ENCODE measurements at places on chromosomes 6 and 20.

DNA sequence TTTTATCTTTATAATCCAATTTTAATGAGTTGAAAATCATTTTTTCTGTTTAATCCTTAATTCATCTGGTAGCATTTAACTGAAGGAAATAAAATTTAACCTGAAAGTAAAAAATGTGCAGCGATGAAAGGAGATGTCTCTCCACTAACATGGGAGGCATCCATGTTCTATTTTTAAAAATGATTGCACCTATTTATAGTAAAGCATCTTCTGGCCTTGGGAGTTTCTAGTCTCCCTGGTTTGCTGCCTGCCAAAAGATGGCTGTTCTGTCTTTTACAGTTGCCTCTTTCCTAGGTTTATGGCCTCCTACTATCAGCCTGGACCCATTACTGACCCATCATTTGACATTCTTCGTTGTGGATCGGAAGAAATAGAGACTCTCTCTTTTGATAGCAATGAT, 143.0 kb downstream of the B3GAT2 start:
- DNase-seq, result no peak

GRCh38 chr6:6331946-6332601, 11.6 kb upstream of the F13A1 start:
- no peak for DNase-seq

DNA sequence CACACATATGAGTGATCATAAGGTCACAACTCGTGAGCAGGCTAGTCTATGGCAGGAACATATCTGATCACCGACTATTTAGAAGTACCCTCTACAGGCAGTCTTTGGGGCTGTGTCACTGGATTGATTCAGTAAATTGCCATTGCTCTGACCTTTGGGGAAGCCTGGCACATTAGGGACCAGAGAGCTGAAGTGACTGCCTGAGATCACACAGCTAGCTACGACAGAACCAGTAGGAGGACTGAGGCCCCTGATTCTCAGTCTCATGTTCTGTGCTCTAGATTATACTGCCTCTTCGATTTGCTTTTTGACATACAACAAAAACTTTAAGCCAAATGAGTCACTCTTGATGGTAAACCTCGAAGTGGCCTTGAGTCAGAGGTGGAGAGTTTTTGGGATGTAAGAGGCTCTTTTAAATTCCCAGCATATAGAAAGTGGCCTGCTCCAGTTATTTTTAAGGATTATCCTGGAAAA, 247.5 kb upstream of the SUPT3H start:
- peak; percentile 49 for DNase-seq

DNA sequence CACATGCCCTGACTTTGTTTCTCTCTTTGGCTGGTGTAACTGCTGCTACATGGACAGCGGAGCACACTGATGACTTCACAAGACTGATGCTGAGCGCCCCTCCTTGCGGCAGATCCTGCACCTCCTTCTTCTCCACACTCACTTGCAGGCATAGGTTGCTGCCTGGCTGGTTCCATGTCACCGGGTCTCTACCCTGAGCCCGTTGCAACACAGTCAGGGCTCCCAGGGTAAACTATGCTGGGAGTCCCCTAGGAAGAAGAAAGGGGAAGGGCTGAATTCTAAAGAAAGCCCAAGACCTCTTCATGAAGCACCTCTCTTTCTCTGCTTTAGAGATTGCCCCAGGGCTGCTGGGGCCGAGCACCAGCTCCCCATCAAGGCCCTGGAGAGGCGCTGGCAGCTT, 83.3 kb upstream of the DUSP22 start:
- DNase-seq, result no peak

DNA sequence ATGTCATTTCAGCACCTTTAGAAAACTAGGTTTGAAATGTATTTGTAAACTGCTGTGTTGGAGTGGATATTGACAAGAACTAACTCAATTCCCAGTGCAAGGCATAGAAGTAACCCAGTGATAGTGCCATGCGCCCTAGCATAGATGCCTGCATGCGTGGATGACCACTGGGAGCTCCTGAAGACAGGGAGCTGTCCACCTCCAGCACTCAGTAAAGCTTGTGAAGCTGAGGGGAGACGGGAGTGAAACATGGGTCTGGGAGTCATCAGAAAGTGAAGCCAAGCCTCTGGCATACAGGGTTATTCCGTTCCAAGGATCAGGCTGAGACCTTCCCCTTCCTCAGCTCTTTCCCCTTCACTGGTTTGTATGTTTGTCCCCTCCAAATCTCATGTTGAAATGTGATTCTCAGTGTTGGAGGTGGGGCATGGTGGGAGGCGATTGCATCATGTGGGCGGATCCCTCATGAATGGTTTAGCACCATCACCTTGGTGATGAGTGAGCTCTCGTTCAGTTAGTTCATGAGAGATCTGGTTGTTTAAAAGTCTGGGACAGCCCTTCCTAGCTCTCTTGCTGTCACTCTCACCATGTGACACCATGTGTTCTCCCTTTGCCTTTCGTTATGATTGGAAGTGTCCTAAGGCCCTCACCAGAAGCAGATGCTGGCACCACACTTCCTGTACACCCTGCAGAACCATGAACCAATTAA, 146.5 kb upstream of the FERMT1 start:
- DNase-seq, result no peak

- DNase-seq, result no peak
Measured at GRCh38 chr6:126210398-126211075, 129.4 kb upstream of the CENPW start.

DNA sequence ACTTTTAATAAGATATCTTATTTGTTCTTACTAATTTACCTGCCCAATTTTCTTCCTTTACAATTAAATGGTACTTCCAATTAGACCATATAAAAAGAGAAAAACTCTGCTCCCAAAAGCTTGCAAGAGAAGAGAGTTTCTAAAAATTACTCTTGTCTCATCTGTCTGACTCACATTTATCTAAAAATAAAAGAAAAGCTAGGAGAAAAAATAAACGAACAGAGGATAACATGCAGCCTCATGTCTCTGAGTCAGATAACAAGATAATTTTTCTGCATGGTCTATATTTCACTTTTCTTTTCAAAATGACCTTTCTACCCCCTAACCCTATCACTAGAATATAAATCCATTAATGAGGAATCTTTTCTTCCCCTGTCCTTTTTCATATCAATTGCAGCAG, 127.2 kb upstream of the TCF21 start:
- DNase-seq, result no peak

GRCh38 chr6:135183532-135184440, 2.7 kb downstream of the MYB start:
- DNase-seq, result no peak

- DNase-seq, result no peak
Measured at GRCh38 chr20:59493926-59494325, 110.4 kb upstream of the PHACTR3 start.

GRCh38 chr6:11035616-11036350, 8.3 kb downstream of the ELOVL2 start:
- no peak for DNase-seq

- no peak for DNase-seq
Measured at GRCh38 chr6:73743556-73743955, 47.6 kb downstream of the CD109 start.

- no peak for DNase-seq
Measured at GRCh38 chr6:110068592-110068967, 90.5 kb downstream of the GPR6 start.

- no peak for DNase-seq
Measured at GRCh38 chr20:10662661-10663458, 10.9 kb downstream of the JAG1 start.

DNA sequence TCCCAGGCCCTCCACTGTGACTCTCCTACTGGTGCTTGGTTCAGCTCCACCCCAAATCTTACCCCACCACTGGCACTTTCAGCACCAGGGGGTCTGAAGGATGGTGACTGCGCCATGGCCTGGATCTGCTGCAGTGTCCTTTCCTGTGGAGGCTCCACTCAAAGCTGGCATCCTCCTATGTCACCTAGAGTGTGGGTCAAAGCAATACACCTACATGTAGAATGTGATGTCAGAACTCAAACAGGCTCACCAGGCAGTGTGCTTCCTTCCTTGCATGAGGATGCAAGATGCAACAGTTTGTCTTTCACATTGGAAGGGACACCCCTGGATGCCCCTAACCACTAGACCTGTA, 32.8 kb upstream of the MICB start:
- no peak for DNase-seq

DNA sequence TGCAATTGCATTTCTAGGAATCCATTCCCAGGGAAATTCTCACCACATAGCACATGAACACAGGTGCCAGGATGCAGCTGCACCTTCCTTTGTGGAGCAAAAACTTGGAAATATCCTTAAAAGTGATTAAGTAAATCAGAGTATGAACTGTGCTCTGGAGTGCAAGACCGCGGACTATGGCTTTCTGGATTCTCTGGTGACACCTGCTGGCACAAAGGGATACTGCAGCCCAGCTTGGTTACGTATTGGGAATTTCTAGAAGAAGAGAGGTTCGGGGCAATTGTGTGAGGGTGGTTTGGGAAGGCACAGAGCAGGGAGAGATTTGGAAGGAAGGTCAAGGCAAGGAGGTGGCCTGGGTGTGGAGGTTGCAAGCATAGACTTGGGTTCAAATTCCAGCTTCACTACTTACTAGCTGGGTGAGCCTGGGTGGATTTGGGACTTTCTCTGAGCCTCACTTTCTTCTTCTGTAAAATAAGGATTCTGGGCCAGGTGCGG, 15.9 kb upstream of the PEDS1 start:
- peak; percentile 59 for DNase-seq

DNA sequence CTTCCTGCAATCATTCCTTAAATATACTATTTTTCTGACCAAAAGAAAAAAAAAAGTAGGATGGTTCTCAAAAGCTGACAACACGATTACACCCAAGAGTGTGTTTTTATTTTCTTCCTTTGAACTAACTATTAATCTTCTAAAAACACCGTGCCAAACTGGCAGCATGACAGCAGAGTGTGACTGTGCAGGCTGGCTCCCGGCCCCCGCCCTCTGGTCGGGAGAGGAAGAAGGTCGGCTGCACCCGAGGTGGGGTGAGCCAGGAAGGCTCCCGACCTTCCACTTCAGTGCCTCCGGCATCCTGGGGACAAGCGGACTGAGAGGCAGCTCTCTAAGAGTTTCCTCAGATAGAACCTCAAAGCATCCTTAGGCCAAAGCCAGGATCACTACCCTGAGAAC, 29.2 kb downstream of the SLC22A23 start:
- no peak for DNase-seq
